Activated T-helper 1 cell treated with anti-CD3 and anti-CD28 coated beads, Interleukin-12 subunit alpha, Interleukin-12 subunit beta, Interleukin-2, Interleukin-4 antibody, amounts not matched to agents 30 ng/mL and 10 ng/mL and 1 ng/mL, durations not matched to agents 14 hours and 24 hours and 36 hours (primary cell): ENCODE measurements at places on chromosomes 7 and 10. TPM values are rescaled to one million over a fixed set of nuclear protein-coding genes. Genes with fewer than 3 reads are reported as not detected.

DNA sequence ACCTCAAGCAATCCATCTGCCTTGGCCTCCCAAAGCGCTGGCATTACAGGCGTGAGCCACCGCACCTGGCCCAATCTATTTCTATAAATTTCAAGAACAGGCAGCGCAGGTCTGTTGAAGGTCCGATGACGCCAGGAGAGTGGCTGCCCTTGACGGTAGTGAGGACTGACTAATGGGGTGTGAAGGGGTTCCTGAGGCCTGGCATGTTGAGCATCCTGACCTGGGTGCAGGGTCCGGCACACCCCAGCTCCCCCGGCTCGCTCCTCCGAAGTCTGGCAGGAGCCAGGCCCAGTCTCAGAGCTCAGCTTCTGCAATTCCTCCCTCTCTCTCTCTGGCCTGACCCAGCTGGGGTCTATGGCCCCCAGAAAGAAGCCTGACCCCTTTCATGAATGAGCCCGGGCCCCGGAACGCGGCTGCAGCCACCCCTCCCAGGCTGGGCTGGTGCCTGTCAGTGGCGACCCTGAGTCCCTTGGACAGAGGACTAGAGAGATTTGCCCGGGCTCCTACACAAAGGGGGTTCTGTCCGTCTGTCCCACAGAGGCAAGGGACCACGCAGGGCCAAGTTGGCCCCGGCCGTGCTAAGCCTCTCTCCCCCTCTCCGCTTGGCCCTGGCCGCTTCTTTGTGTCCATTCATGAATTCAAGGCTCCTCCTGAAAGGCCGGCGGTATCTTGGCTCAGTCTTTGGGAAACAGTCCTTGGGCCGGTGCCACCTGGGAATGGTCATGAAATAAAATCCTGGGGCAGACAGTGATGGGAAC, 18.8 kb downstream of the MMD2 start:
- H3K4me1 ChIP-seq: no peaks in the 10 kb centered on the region
- H3K27ac ChIP-seq: no peak overlapping the region
- H3K4me3 ChIP-seq: no peak overlapping the region
- no peaks in the 10 kb centered on the region for H3K36me3 ChIP-seq
- no peak for DNase-seq
- peaks cover 5% of the 10 kb centered on the region for H3K27me3 ChIP-seq

- H3K27me3 ChIP-seq: no peaks in the 10 kb centered on the region
- H3K36me3 ChIP-seq: no peaks in the 10 kb centered on the region
- no peak overlapping the region for H3K4me3 ChIP-seq
- H3K27ac ChIP-seq: no peak overlapping the region
- DNase-seq: no peak
- peaks cover 5% of the 10 kb centered on the region for H3K4me1 ChIP-seq
These were observed 173.6 kb downstream of the CDCA7L start for GRCh38 chr7:21771906-21772610.

CPN1 gene
- not detected in 2 replicates for total RNA-seq

PKD2L1 gene
- not detected in 2 replicates for total RNA-seq

DNA sequence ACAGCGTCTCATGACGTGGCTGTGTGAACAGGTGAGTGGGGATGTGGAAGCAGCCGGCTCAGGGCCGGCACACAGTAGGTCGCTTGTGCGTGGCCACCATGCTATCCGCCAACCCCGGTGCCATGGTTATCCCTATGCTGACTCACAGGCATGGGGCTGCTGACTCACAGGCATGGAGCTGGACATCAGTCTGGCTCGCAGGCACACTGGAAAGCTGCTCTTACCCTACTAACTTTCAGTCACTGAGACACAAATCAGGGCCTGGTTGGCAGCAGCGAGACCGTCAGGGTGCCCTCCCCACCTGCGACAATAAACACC, 341.9 kb downstream of the PTPRN2 start:
- no peaks in the 10 kb centered on the region for H3K36me3 ChIP-seq
- H3K4me3 ChIP-seq: no peak overlapping the region
- no peaks in the 10 kb centered on the region for H3K4me1 ChIP-seq
- H3K27me3 ChIP-seq: no peaks in the 10 kb centered on the region
- H3K27ac ChIP-seq: no peak overlapping the region
- DNase-seq: no peak

- peaks cover 1% of the 10 kb centered on the region for H3K4me1 ChIP-seq
- peaks cover 2% of the 10 kb centered on the region for H3K36me3 ChIP-seq
- H3K27ac ChIP-seq: no peak overlapping the region
- peaks cover 53% of the 10 kb centered on the region for H3K27me3 ChIP-seq
- H3K4me3 ChIP-seq: no peak overlapping the region
- DNase-seq: no peak
These were observed 133.6 kb downstream of the CUBN start for GRCh38 chr10:16995867-16996529.
